NCI-H146 (cell line): ENCODE measurements at places on chromosomes 7 and 10.

DNA sequence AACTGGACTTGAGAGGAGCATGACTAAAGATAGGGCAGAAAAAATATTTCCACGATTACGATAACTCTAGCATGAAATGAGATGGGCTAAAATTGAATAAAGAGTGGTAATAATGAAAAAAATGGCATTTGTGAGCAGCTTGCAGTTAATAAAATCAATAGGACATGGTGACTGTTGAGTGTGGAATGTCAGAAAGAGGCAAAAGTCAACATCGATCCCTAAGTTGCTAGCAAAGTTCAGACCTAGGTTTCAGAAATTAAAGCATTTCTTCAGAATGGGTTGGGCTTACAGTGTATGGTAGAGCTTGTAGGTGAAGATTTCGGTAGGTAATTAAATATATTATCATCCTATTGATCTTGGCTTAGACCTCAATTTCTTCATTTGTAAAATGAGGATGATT lies 656.7 kb upstream of the NRG3 start:
- DNase-seq: no peak

- no peak for DNase-seq
Measured at GRCh38 chr10:47253651-47254375, 46.2 kb upstream of the GDF10 start.

DNA sequence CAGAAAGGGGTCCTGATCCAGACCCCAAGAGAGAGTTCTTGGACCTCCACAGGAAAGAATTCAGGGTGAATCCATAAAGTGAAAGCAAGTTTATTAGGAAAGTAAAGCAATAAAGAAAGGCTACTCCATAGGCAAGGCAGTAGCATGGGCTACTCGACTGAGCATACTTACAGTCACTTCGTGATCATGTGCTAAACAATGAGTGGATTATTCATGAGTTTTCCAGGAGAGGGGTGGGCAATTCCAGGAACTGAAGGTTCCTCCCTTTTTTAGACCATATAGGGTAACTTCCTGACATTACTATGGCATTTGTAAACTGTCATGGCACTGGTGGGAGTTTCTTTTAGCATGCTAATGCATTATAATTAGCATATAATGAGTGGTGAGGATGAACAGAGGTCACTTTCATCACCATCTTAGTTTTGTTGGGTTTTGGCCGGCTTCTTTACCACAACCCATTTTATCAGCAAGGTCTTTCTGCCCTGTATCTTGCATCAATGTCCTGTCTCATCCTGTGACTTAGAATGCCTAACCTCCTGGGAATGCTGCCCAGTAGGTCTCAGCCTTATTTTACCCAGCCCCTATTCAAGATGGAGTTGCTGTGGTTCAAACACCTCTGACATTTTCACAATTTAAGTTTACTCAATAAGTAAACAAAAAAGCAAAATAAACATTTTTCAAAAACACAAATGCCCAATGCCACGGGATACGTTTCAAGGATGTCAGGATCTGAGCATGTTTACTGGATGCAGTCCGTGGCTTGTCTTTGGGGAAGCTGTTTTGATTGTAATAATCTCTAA lies 37.0 kb downstream of the ALOX5 start:
- DNase-seq: no peak

DNA sequence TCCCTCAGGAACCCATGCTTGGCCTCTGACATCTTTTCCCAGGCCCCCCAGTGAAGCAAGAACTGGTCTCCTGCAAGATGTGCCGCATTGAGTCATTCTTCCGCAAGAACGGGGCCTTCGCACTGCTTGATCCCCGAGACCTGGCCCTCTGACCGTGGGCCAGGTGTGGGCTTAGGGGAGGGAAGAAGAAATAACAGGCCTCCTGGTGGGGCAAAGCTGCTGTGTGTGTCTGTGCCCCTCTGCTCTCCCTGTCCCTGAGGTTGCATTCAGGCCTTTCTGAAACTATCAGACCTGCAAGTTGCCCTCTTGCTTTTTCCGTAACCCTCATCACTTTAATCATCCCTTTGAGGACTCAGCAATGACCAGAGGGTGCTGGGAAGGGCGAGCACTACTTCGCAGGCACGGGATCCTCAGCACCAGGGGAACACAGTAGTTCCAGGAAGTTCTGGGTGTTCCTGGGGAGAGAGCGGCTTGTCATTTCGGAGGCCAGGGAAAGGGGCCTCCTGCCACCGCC lies 6.0 kb downstream of the ATP6V1F start:
- peak; percentile 51 for DNase-seq

- peak; percentile 54 for DNase-seq
Measured at GRCh38 chr7:110693344-110693743, 397.6 kb upstream of the LRRN3 start.
